Jurkat, Clone E6-1 (cell line): ENCODE measurements at places on chromosomes 5 and 9.

- peak; percentile 5 for DNase-seq
Measured at GRCh38 chr5:179345433-179346321, at the start of gene ADAMTS2. ADAMTS2 (minus strand) TSS chr5:179345461; CDS start chr5:179345328, 133 bp downstream.

DNA sequence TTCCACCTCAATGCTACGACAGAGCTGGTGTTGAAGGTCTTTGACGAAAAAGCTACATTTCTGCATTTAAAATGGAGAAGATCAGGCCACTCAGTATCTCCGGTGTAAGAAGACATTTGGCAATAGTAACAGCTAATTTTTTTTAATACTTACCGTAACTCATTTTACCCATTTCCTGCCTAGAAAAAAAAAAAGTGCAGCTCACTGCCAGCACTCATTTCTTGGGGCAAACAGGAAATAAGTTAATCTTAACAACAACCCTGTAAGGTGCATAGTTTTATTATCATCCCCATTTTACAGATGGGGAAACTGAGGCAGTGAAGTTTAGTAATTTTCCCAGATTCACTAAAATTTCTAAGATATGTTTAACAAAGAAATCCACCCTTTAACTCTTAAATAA, 27.4 kb upstream of the KCNMB1 start:
- DNase-seq: no peak

DNA sequence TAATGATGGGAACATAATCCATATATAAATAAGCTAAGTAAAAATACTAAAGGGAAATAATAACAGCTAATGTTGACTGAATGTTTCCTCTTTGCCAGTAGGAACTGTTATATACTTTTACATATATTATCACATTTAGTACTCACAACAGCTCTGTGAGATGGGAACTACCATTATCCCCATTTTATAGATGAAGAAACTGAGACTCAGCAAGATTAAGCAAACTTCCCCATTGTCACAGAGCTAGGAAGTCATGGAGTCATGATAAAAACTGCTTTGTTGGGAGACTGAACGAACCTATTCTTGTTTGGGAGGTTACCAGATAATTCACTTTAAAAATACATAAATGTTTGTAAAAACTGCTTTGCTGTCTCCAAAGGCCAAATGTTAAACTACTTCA, 23.4 kb downstream of the WNT8A start:
- DNase-seq: no peak

DNA sequence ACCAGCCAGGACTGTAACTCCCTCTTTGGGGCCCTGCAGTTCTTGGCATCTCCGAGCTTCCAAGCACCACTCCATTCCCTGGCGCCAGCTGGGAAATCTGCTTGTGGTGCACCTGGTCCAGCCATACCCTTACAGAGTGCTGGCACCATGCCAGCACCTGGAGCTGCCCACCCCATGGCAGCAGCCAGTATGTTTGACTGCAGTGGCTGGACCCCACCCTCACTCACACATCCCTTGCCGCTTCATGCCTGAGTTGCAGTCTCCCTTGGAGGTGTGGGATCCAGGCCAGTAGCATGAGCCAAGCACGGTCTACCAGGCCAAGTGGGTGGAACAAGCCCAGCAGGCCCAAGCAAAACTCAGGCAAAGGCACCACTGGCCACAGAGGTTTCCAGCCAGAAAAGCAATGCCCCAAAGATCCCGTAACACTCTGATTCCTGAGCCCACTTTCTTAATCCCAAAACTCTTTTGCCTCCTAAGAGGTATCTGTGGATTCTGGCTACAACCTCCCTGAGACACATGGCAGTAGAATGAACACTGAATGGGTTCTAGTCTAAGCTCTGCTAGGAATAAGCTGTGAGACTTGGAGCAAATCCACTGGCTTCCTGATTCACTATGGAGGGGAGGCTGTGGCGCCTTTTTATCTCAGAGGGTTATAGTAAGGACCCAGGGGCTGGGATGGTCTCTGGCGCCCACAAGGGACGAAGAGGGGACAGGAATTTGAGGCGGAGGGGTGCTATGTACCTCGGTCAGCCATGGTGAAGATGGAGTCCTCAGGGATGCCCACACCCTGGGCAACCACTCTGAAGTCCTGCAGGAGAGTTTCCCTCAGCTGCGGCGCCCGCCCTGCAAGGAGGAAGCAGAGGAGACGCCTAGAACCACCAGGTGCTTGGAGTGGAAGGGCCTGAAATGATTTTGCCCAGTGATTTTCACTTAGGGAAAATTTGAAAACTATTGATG, 5.6 kb downstream of the AMBP start:
- no peak for DNase-seq

- DNase-seq: no peak
Measured at GRCh38 chr5:165334201-165334600, 1828.8 kb downstream of the MAT2B start.

DNA sequence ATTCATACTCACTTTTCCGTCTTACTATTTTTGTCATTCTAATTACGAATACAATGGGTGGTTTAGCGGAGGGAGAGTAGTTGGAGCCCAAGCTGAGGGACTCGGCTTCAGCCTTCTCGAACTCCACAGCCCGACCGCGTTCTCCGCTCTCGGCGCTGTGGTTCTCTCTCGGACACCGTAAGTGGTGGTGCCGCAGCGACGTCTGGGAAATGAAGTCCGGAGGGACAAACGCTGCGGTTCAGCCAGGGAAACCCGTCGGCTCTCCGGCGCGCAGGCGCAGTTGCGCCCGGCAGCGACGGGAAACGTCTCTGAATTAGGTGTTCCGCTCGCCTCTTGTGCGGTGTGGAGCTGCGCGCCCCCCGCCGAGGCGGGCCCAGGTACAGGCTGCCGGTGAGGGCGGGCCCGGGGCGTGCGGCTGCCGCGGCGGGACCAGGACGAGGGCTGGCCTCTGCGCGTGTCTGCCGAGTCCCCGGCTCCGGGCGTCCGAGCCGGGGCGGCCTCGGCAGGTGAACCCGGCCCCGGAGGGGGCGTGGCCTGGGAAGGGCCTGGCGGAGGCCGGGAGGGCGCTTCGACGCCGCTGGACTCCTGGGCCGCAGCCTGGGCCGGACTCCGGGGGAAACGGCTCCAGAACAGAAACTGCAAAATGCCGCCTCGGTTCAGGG, at the start of gene ZNF879:
Gene ZNF879, plus strand, starts transcription at position 277 of the 662 bp plus-strand sequence. CDS start 1,201 bp downstream, outside the sequence.
- DNase-seq: no peak

GRCh38 chr9:16561121-16561520, 309.3 kb downstream of the BNC2 start:
- no peak for DNase-seq

DNA sequence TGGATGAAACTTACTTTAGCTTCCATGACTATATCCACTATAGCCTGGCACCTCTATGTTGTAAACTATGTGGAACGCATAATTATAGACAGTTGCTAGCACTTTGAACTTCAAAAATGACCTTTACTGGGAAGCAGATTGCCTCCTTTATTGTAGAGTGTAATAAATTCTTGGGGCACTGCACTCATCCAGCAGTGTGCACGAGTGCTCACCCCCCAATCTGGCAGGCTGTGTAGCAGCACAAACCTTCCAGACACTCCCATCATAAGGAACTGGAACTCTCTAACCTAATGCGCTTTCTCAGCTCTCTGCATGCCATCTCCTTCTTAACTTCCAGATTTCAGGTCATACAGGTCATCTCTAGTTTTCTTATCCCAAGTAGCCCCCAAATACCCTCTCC, 1.5 kb upstream of the PDE6A start:
- DNase-seq: no peak
